ENCODE measurements at places on chromosomes 7 and 10.
A peak's percentile ranks its signal among the peaks of the same experiment; 100 is the strongest.

DNA sequence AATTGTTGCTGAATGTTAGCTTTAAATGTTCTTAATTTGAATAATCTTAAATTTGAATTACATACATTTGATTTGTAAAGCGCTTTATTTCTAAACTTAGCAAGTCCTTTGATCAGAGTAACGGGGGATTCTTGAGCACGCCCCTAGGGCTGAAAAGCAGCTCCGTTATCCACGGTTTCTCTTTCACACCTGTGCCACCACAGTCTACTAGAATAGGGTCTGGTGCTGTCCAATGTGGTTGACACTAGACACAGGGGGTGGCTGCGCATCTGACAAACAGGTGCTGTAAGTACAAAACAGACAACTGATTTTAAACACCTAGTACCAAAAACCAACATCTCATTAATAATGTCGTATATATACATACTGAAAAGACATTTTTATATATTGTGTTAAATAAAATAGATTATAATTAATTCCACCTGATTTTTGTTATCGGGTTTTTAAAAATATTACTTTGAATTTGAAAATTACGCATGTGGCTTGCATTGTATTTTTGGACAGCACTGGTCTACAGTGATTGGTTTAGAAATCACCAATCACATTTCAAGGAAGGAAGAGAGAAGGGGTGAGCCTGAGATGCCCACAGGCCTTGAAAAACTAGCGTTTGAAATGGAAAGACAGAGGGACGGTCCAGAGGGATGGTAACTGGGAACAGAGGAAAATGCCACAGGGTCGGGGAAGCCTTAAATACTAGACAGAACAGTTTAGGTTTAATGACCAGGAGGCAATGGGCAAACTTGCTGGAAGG is 7.3 kb downstream of the SEPHS1 start:
- DNase-seq, result no peak

DNA sequence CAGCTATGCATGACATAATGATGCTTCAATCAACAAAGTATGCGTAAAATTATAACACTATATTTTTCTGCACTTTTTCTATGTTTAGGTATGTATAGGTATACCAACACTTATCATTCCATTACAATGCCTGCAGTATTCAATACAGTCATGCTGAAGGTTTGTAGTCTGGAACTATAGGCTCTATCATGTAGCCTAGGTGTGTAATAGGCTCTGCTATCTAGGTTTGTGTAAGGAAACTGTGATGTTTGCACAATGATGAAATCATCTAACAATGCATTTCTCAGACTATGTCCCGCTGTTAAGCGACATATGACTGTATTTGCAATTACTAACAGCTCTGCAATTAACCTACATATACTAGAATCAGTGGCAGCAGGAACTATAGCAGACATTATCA is 1447.5 kb downstream of the GATA3 start:
- DNase-seq, result no peak

DNA sequence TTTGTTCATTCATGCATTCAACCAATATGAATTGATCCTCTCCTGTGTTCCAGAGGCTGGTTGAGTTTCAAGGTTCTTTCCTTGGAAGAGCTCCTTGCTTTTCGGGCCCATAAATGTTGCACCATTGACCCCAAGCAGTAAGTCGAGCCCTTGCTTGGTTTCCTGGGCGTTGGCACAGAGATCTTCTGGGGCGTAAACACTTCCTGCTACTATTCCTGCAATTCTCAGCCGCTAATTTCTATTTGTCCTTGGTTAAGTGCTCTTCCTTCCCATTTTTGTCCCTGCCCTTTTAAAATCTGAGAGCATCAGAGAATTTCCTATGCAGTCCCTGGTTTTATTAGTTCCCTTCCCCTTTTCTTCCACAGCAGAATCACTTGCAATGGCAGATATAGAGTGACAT is 44.1 kb upstream of the ADRB1 start:
- no peak for DNase-seq

DNA sequence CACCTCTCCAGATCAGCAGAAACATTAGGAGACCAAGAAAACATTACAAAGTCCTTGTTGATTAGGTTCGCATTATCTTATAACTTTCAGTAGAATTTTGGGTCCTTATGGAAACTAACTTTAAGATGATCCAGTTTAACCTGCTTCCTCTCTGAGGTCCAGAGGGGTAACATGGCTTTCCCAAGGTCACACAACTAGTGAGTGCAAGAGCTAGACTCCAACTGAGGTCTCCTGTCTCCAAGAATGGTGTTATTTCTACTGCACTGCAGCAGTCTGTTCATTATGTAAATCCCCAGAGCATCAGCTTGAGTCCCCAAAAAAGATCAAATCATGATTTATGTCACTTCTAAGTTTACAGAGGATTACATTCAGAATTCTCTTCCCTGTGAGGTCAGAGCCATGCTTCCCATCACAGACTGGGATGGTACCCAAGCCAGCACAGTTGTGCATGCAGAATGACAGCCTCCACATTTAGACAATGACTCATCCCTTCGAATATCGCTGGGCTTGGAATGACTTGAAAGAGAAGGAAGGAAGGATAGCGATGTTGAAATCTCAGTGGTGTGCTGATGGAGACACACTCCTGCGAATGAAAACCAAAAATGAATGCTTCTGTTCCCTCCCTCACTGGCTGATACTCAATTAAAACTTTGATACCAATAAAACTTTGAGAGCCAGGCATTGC is 163.1 kb upstream of the PLXNA4 start:
- no peak for DNase-seq

DNA sequence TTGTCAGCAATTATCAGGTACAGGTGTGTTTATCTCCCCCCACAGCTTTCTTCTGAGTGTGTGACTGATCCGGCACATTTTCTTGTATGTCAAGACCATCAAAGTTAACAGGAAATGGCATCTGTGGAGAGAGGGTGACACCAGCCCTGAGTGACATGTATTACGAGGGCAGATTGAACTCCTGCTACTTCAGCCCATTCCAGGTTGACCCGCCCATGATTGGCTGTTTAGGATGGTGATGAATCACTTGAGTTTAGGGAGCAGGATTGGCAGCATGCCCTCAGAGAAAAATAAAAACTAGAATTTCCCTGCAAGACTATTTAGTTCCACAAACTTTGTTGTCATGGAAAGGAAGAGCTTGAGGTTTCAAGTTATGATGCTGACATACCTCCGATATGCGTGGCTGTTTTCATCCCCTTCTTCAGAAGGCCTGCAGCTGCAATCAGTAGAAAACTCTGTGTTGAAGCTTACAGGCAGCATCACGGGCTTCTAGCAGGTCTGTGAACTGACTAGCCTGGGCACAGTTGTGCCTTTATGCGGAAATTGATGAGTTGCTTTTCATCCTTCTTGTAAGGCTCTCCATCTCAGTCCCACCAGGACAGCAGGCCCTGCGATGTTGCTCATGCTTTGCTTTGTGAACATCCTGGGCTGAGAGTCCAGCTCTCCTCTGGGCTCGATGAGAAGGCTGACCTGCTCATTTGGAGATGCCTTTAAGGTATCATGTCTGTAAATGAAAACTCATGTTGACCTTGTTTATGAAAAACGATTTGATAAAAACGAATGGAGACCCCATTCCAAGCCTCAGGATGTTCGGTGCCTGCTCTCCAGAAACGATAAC is 8.0 kb upstream of the CELF2 start:
- no peak for DNase-seq

GRCh38 chr10:124354411-124355382 is 64.0 kb downstream of the OAT start:
- DNase-seq, result peak; percentile 22

GRCh38 chr10:97531401-97531986 is 32.8 kb downstream of the UBTD1 start:
- DNase-seq, result no peak

Data from AML-193 (cell line).